Activated CD8-positive, alpha-beta memory T cell treated with anti-CD3 and anti-CD28 coated beads for 4 hours (primary cell): ENCODE measurements at places on chromosomes 6 and 20.

DNA sequence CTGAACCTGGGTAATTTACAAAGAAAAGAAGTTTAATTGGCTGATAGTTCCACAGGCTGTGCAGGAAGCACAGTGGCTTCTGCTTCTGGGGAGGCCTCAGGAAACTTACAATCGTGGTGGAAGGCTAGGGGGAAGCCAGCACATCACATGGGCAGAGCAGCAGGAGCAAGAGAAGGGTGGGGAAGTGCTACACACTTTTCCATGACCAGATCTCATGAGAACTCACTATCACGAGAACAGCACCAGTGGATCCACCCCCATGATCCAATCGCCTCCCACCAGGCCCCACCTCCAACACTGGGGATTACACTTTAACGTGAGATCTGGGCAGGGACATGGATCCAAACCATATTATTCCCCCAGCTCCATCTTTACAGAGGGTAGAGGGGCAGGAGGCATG is 166.4 kb downstream of the NFATC2 start:
- no peak for DNase-seq

DNA sequence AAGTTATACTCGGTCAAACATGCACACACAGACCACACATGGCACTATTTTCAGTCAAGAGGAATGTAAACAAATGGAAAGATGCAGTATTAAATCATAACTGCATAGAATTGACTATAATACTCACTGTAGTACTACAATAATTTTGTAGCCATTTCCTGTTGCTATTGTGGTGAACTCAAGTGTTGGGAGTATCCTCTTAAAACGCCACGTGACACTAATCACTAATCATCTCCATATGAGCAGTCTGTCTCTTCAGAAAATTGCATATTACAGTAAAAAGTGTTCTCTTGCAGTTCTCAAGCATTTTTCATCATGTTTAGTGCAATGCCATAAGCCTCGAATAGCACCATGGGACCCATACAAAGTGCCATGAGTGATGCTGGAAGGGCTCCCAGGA is 258.7 kb upstream of the ID4 start:
- DNase-seq = no peak

DNA sequence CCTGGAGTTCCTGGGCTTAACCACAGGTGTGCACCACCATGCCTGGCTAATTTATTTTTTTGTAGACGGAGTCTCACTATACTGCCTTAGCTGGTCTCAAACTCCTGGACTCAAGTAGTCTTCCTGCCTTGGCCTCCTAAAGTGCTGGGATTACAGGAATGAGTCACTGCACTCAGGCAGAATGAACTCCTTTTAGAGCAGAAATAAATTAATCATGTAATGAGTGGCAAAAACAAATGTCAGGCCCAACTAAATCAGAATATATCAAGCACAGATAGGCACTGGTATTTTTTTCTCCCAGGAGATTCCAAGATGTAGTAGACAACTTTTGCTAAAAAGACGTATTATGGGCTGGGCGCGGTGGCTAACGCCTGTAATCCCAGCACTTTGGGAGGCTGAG is 2.6 kb downstream of the RPS10 start:
- no peak for DNase-seq

GRCh38 chr6:33812669-33813068 is 8.9 kb upstream of the MLN start:
- no peak for DNase-seq

DNA sequence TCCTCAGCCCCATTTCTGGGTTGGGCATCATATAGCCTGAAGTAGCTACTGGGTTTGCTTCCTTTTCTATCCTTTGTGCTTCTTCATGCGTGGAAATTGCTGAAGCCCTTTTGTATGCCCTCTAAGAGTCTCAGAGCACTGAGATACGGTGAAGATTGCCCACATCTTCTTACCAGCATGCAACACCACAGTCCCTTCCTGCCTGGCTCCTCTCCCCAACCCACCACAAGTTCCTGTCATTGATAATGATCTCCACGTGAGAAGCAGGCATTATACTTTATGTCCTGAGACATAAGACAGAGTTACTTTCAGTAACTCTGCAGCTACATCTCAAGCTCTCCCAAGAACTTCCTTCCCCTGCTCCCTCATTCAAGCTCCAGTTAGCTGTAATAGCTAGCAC is 15.8 kb upstream of the PLCB4 start:
- no peak for DNase-seq

GRCh38 chr20:25006431-25007167 is 14.0 kb upstream of the APMAP start:
- DNase-seq = no peak

DNA sequence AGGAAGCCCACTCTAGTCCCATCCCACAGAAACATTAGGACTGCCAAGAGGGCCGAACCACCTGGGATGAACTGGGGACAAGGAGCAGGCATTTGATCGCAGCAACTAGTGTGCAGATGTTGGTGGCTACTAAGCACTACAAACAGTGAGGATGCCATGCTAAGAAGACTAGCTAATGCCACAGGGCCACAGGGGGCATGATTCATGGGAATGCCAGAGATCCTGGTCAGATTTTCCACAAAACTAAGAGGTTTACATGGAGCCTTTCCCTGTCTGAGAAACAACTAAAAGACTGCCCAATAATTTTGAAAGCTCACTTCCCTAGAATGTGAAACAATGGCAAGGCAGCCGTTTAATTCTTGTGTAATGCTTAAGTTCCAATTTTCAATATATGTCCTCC is 375.9 kb upstream of the PTCHD4 start:
- DNase-seq = no peak

GRCh38 chr20:20220134-20220533 is 147.8 kb upstream of the INSM1 start:
- no peak for DNase-seq

- no peak for DNase-seq
These were observed 1.5 kb upstream of the HMGN4 start for GRCh38 chr6:26536571-26537159.

DNA sequence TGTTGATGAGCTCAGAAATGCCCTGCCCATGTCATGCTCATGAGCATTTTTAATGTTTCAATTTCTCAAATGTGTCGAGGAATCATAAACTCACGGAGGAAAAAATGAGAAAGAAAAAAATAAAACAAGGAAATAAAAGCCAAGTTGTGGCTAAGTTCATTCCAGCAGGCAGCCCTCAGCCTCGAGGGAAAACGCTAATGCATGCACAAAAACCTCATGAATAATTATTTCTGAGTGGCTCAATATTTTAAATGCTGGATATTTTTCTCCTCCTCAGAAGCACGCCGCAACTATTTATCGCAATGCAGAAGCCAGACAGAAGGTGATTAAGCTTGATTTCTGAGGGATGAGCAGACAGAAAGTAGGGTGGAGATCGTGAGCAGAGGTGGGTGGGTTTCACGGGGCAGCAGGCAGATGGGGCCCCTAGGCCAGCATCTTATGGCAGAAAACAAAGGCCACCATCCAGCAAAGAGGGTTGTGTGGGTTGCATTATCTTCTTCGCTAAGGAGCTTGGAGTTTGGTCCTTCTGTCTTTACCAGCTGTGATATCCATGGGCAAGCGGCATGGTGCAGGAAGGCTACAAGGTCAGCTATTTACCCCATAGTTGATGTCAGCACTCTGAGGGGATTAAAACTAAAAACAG is 151.5 kb upstream of the LRFN2 start:
- no peak for DNase-seq

DNA sequence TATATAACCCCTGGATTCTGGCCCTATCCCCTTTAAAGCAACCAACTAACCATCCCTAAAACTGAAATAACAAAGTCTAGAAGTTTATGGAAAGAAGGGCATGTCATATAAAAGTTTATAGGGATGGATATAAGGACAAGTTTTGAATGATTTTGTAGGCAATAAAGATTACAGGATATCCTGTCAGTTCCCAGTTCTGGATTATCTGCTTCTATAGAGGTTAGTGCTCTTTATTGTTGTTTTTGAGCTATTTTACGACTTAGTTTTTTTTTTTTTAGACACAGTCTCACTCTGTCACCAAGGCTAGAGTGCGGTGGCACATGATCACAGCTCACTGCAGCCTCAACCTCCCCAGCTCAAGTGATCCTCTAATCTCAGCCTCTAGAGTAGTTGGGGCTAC is 48.3 kb downstream of the ZFP64 start:
- no peak for DNase-seq

DNA sequence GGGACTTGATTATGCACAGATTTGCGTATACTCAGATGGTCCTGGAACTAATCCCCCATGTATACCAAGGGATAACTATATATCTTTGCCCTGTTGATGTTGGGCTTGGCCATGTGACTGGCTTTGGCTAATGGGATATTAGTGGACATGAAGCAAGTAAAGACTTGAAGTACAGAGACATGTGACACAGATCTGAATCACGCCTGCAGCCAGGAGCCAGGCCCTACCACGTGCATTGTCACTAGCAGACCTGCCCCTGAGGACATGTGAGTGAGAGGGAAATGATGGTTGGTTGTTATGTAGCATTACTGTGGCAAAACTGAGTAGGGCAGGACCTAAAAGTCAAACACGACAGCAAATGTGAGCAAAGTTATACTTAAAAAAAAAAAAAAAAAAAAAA is 155.7 kb downstream of the AKAP7 start:
- DNase-seq = no peak

GRCh38 chr6:56984361-56984760 is 29.5 kb downstream of the BEND6 start:
- no peak for DNase-seq

GRCh38 chr6:11153447-11153846 is 41.9 kb upstream of the ERVFRD-1 start:
- no peak for DNase-seq
